ENCODE measurements at places on chromosomes 16 and 17. TPM values are rescaled to one million over a fixed set of nuclear protein-coding genes. Genes with fewer than 3 reads are reported as not detected.
A peak's percentile ranks its signal among the peaks of the same experiment; 100 is the strongest.

KRT20 gene
- not detected for polyA plus RNA-seq

CA10 gene
- 9.8 TPM for polyA plus RNA-seq

GAA gene
- polyA plus RNA-seq, result 78.7 TPM

RNF135 gene
- 29.8 TPM for polyA plus RNA-seq

GINS2 gene
- polyA plus RNA-seq, result 0.97 TPM

AATK gene
- 0.65 TPM for polyA plus RNA-seq

OR2C1 gene
- polyA plus RNA-seq, result not detected

KRTAP2-1 gene
- polyA plus RNA-seq, result not detected

RASL10B gene
- 1.5 TPM for polyA plus RNA-seq

GRCh38 chr16:29912087-29912486, 11.8 kb downstream of the ASPHD1 start:
- peak; percentile 17 for DNase-seq

DNA sequence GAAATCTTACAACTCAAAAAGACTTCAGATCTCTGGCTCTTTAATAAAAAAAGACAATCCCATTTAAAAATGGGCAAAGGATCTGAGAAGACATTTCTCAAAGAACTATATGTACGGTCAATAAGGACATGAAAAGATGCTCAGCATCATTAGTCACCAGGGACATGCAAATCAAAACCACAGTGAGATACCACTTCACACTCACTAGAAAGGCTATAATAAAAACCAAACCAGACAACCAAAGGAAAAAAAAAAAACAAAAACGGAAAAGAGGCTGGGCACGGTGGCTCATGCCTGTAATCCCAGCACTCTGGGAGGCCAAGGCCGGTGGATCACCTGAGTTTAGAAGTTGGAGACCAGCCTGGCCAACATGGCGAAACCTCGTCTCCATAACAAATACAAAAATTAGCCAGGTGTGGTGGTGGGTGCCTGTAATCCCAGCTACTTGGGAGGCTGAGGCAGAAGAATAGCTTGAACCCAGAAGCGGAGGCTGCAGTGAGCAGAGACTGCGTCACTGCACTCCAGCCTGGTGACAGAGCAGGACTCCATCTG, 1.7 kb upstream of the NPIPB7 start:
- no peak for DNase-seq

GRCh38 chr17:560432-560873, 154.2 kb downstream of the VPS53 start:
- DNase-seq, result no peak

DNA sequence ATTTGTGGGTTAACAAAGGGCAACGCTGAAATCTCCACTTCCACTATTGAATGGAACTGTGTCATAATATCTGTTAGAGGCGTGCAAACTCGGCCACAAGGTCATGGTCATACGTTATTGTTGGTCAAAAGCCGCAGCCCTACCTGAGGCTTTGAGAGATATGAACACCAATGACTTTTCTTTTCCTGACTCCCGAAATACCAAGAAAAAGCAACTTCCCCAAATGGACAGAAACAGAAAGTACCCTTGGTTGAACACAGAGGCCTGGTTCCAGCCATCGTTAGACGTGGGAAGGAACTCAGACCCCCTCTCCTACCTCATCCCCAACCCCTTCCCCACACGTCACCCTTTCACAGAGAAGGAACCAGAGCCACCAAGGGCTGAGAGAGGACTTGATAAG, 1.4 kb upstream of the PIK3R5 start:
- DNase-seq, result no peak

GRCh38 chr16:78972986-78973385, 627.6 kb downstream of the MAF start:
- DNase-seq, result no peak

GRCh38 chr17:76078860-76079534, at the start of gene ZACN:
TSS of gene ZACN (plus strand) at chr17:76079182. CDS start at chr17:76079265, 83 bp downstream.
- DNase-seq, result no peak

- DNase-seq, result peak; percentile 72
Measured at GRCh38 chr17:48490451-48490892, 40.3 kb downstream of the HOXB1 start.

DNA sequence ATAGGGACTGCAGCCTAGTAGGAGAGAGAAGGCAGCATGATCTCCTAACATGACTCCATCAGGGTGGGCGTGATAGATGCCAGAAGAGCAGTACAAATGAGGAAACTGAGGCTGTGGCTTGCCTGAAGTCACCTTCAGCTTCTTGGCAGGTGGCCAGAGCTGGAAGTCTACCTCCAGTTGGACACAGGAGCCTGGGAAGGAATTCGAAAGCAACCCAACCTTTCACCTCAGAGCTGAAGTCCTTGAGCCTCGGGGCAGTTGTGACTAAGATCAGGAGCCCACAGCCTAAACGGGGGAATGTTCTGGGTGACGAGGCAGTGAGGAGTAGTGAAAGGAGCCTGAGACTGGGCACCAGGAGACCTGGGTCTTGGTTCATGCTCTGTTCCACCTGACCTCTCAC, 9.4 kb upstream of the SLC52A1 start:
- no peak for DNase-seq

DNA sequence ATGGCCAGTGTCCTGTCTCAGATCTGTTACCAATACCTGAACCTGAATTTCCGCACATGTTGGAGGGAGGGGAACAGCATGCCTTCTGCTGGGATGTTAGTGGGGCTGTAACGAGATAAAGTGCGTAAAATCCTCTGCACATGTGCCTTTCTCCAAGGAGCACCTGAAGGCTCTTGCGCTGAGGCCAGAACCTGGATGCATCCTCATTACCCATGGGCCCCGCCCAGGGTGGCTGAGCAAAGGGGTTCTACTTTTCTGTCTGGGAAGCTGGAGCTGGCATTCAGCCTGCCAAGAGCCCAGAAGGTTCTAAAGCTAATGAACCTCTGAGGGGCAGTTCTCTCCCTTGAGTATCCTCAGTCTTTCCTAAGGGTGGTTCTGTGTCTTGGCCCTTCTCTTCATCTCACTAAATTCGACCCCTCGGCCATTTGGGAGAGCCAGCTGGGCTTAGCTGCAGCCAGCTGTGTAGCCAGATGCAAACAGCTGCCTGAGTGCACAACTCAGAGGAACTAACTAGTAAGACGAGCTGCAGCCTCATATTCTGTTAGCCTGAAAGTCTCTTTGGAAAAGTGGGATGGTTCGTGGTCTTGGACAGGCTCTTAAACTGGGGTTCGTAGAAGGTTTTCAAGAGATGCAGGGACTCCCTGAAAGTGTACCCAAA, 2.5 kb downstream of the ITGA3 start:
- DNase-seq, result peak; percentile 52
